ENCODE measurements at places on chromosomes 2 and 18.

- DNase-seq: no peak
These were observed 312.2 kb downstream of the SLC4A3 start for GRCh38 chr2:219939647-219940046.

DNA sequence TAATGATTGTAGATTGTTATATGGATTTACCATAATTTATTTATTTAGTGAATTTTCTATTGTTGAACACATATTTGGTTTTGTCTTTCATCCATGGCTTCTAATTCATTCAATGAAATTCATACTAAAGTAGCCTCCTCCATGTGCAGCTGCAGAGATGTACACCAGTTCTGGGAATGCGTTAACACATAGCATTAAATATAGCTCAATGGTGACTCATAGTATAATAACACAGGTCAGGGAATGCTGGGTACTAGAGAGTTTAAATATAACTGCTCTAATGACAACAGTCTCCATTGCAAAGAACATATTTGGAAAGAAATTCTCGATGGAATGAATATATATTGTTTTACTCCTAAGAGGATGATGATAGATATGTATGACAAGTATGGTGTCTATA, 1190.2 kb upstream of the NRXN1 start:
- DNase-seq: no peak

DNA sequence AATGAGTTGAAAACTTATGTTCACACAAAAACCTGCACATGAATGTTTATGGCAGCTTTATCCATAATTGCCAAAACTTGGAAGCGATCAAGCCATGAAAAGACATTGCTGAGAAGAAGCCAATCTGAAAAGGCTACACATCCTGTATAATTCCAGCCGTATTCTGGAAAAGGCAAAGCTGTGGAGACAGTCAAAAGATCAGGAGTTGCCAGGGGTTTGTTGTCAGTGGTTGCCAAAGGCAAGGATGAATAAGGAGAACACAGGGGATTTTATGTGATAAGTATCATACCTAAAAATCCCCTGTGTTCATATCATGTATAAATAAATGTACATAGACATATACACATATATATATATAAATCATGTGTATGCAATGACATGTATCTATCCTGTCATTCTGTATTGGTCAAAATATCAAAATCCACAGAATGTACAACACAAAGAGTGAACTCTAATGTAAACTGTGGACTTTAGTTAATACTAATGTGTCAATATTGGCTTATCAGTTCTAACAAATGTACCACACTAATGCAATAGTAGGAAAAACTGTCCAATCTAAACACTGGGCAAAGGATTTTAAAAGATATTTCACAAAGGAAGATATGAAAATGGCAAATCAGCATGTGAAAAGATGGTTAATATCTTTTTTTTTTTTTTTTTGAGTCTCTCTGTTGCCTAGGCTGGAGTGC, 75.8 kb downstream of the PTRHD1 start:
- DNase-seq: no peak

- no peak for DNase-seq
These were observed at the start of gene TXNDC2 for GRCh38 chr18:9885170-9886004. Gene TXNDC2, plus strand, starts transcription at chr18:9885973. Its CDS starts 708 bp downstream, at chr18:9886681.

DNA sequence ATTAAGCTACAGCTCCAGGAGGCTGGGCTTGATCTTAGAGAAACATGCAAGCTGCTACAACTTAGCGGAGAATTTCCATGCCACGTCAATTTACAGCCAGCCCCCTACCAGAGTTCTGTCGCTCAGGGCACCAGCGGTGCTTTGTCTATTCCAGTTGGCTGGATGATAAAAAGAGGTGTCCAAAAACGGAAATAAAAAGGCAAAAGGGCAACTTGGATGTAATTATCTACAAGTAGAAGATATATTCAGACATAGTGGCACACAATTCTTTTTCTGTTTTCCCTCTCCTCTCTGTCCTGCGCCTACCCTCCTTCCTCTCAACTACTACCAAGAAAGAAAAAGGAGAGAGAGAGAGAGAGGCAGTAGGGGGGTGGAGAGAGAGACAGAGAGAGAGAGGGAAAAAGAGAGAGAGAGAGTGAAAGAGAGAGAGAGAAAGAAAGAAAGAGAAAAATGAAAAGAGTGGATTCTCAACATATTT, 363 bp upstream of the RFTN2 start:
- DNase-seq: no peak

GRCh38 chr2:95060446-95061118, 35.1 kb downstream of the MAL start:
- DNase-seq: no peak

DNA sequence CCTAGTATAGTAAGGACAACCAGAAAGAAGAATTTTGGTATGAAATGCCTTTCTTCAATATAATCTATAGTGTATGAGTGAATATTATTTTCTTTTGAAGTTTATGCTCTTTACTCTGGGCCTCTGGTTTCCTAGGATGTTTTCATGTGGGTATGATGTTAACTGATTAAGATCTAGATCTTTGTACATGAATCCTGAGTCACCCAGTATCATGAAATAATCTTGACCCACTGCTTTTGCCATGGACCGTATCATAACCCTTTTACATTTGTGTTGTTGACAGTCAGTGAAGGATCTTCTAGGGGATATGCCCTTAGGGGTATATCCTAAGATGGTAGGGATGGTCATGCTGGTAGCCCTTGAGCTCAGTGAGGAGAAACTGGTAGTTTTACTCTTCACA, 100.3 kb downstream of the RAB3GAP1 start:
- no peak for DNase-seq

DNA sequence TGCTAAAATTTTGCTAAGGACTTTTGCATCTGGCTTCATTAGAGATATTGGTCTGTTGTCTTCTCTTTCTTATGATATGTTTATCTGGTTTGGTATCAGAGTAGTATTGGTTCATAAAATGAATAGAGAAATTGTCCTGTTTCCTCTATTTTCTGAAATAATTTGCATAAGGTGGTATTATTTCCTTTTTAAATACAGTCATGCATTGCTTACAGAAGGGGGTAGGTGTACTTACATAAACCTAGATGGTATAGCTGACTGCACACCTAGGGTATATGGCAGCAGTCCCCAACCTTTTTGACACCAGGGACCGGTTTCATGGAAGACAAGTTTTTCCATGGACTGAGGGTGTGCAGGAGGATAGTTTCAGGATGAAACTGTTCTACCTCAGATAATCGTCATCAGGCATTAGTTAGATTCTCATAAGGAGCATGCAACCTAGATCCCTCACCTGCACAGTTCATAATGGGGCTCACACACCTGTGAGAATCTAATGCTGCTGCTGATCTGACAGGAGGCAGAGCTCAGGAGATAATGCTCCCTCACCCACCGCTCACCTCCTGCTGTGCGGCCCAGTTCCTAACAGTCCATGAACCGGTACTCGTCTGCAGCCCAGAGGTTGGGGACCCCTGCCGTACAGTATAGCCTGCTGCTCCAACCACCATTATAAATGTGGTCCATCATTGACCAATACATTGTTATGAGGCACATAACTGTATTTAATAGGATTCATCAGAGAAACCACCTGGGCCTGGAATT, 189.2 kb downstream of the FAM210A start:
- DNase-seq: no peak

- DNase-seq: no peak
These were observed 176.1 kb downstream of the CAPN13 start for GRCh38 chr2:30631051-30631671.

- DNase-seq: no peak
These were observed 27.3 kb downstream of the SULT1C2 start for GRCh38 chr2:108316033-108316432.

DNA sequence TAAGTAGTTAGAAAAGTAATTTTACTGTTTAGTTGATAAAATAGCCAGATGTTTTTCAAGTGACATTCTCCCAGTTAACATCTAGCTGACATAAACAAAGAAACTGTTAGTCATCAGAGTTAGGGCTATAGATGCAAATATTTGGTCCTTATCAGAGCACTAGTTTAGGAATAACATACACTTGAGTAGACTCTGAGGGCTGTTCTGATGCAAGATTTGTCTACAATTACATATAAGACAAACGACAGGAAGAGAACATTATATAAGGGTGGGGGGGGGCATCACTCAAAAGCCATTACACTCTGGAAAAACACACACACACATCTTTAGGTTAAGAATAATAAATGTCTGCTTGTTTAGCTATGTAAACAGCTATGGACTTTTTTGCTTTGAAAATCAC, 554.4 kb upstream of the LRRTM1 start:
- DNase-seq: no peak

GRCh38 chr18:78517973-78518372, 461.6 kb upstream of the SALL3 start:
- no peak for DNase-seq

DNA sequence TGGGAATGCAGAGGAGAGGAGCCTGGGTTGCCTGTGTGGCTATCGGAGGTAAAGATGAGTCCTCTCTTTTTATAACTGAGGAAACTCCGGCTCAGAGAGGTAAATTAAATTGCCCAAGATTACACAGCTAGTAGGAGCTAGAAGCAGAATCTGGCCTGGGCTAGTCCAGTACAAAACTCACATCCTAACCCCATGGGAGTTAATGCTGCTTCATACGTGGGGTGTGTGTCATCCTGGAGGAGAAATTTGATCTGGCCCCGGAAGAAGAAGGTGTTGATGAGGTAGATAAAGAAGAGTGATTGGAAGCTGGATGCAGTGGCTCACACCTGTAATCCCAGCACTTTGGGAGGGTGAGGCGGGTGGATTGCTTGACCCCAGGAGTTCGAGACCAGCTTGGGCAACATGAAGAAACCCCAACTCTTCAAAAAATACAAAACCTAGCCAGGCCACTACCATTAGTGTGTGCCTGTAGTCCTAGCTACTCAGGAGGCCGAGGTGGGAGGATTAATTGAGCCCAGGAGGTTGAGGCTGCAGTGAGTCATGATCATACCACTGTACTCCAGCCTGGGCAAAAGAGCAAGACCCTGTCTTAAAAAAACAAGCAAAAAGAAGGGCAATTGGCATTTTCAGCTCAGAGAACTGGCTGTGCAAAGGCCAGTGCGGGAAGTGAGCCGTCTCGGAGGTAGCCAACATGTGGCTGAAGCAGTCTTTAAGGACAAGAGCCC, 33.7 kb downstream of the CTIF start:
- DNase-seq: no peak

- DNase-seq: no peak
These were observed 222.7 kb downstream of the PHLPP1 start for GRCh38 chr18:62938006-62938405.

GRCh38 chr2:168495524-168495923, 39.5 kb downstream of the CERS6 start:
- DNase-seq: no peak

GRCh38 chr18:27719680-27720079, 457.2 kb downstream of the CDH2 start:
- no peak for DNase-seq

- DNase-seq: peak; percentile 27
These were observed 77.7 kb upstream of the SMAD2 start for GRCh38 chr18:48007955-48008701.

GRCh38 chr2:10095175-10095574, 15.0 kb upstream of the CYS1 start:
- no peak for DNase-seq

DNA sequence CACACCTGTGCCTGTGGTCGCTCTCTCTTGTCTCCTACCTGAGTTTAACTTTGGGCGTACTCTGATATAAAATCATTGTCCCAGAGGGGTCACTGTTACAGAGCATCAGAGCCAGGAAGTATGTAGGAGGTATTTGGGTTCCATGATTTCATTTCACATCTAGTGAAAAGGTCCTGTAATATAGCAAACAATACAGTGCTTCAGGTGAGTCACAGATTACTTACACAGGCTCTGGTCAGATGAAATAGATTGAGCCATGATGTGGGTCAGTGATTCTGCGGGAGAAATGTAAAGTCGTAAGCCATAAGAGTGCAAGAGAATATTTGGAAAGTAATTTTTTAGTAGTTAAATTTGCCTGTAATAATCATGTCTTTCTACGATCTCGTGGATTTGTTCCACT, 70.2 kb downstream of the SOCS6 start:
- DNase-seq: no peak

DNA sequence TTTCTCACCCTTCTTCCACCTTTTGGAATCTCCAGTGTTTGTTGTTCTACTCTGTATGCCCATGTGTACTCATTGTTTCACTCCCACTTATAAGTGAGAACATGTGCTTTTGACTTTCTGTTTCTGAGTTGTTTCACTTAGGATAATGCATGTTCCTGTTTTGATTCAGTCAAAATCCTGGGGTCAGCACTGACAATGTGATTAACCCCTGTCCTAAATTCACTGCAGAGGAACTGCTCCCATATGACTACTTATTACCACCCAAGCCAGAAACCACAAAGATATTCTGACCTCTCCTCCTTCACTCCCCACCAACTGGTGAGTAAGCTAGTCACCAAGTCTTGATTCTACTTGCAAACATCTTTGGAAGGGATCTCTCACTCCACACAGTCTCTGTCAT, 251.4 kb upstream of the TCF4 start:
- DNase-seq: no peak

DNA sequence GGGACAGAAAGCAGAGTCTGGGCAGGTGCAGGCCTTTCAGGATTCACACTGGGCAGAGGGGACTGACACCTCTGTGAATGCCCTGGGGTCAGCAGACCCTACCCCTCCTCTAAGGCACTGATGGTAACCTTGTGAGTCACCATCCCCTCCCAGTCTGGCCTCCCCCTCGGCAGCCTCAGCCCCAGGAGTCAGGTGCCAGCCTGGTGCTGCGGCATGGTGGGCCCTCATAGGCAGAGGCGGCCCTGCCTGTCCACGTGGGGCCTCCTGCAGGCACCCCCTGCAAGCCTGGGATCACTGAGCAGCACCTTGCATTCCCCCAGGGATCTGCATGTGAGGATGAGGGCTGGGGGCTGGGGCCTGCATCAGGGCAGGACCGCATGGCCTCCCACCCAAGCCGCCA, 4.8 kb upstream of the GPR17 start:
- no peak for DNase-seq

DNA sequence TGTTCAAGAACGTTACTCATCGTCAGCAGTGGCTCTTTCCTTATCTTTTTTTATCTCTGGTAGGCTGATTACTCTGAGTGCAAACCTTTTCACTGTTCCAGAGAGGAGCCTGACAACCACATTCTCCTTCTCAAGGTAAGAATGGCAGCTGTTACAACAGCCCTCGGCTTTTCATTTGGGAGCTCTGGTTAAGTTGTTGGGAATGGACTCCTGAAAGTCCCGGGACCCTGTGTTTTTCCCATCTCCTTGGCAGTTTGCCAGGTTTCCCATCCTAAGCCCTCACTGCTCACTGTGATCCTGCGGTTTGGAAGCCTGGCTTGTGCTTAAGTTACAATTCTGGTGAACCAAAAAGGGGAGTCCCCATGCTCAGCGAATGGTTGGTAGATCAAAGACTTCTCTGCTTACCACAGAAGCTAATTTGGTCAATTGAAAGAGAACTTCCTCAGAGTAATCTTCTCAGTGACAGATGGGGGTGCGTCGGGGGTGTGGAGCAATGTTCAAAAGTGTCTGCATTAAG, 122.3 kb downstream of the LYPD6B start:
- DNase-seq: no peak

DNA sequence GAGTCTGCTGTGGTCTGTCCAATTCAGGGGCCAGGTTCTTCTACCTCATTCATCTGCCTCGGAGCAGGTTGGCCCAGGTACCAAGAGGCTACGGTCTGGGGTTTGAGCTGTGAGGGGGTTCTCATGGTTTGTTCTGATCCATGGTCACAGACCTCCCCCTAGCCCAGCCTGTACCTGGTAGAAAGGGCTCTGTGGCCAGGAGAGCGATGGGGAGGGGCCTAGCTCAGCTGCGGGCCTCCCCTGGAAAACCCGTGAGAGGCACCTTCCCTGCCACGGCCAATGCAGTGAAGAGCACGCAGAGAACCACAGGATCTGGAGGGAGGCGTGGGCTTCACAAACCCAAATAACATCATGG, 19.6 kb upstream of the ALLC start:
- DNase-seq: no peak

GRCh38 chr18:40163254-40163653, 1791.8 kb upstream of the PIK3C3 start:
- DNase-seq: no peak
